ENCODE measurements at places on chromosomes 5 and 9. TPM values are rescaled to one million over a fixed set of nuclear protein-coding genes. Genes with fewer than 3 reads are reported as not detected.

DNA sequence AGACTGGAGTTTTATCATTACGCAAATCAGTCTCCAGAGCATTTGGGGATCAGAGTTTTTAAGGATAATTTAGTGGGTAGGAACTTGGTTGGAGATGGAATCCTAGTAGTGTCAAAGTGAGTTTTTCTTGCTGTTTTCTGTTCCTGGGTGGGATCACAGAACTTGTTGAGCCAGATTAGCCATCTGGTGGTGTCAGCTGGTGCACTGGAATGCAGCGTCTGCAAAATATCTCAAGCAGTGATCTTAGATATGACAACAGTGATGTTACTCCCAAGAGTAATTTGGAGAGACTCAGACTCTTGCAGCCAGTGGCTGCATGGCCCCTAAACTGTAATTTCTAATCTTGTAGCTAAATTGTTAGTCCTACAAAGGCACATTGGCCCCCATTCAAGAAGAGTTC, 1257.8 kb downstream of the MAT2B start:
- no peaks in the 10 kb centered on the region for H3K27me3 ChIP-seq
- no peak overlapping the region for H3K27ac ChIP-seq
- no peak overlapping the region for H3K4me3 ChIP-seq
- H3K36me3 ChIP-seq, result no peaks in the 10 kb centered on the region

The HAPLN1 gene
- total RNA-seq, result not detected

GRCh38 chr5:156584871-156585270, 257.9 kb downstream of the SGCD start:
- no peaks in the 10 kb centered on the region for H3K27me3 ChIP-seq
- H3K4me3 ChIP-seq, result no peak overlapping the region
- H3K36me3 ChIP-seq, result no peaks in the 10 kb centered on the region
- H3K27ac ChIP-seq, result no peak overlapping the region
- DNase-seq, result no peak
- H3K4me1 ChIP-seq, result no peaks in the 10 kb centered on the region

- H3K27me3 ChIP-seq, result no peaks in the 10 kb centered on the region
- H3K4me3 ChIP-seq, result no peak overlapping the region
- peak overlapping the region; percentile 58 for H3K27ac ChIP-seq
- H3K36me3 ChIP-seq, result no peaks in the 10 kb centered on the region
These were observed 9.6 kb upstream of the IL17B start for GRCh38 chr5:149388498-149389190.

GRCh38 chr5:56620903-56621677, 194.3 kb upstream of the MAP3K1 start:
- H3K4me1 ChIP-seq, result peaks cover 4% of the 10 kb centered on the region
- no peak overlapping the region for H3K27ac ChIP-seq
- no peaks in the 10 kb centered on the region for H3K36me3 ChIP-seq
- DNase-seq, result no peak
- no peak overlapping the region for H3K4me3 ChIP-seq

The NR3C1 gene
- total RNA-seq, result 73.4 TPM

The SLC25A46 gene
- total RNA-seq, result 42.3 TPM

DNA sequence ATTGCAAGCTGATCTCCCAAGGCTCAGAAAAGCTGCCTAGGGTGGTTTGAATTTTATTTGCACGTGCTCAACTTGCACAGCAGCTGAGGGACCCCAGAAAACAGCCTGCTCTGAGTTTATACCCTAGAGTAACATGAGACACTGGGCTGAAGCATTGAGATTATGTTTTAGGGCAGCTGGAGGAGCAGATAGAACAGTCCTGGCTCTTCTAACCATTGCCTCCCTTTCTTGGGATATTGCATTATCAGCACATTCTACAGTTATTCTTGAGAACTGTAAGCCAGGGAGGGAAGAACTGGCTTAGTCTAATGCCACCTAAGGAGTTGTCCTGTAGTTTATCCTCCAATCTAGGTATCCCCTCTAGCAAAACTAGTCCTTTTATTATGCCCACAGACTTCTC, 10.3 kb downstream of the SMC2 start:
- no peaks in the 10 kb centered on the region for H3K4me1 ChIP-seq
- no peak overlapping the region for H3K27ac ChIP-seq
- no peak overlapping the region for H3K4me3 ChIP-seq
- DNase-seq, result no peak

DNA sequence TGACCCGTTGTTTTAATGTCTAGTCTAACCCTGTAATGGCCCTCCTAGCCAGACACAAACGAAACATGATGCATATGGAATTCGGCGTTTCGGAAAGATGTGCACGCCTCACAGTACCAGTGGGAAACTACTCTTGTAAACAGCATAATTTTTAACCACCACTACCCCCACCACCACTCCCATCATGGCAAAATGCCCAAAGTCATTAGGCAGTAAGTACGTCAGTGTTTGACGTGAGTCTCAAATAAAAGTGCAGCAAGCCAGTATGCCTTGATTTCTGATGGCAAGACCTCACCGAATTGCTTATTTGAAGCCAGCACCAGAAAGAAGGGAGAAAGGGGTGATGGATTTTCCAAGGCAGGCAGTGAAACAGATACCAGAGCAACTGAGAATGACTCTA, 71.4 kb downstream of the ADRB2 start:
- no peak overlapping the region for H3K27ac ChIP-seq
- no peak for DNase-seq
- H3K4me3 ChIP-seq, result no peak overlapping the region
- H3K27me3 ChIP-seq, result no peaks in the 10 kb centered on the region

The OGN gene
- 0.14 TPM for total RNA-seq

DNA sequence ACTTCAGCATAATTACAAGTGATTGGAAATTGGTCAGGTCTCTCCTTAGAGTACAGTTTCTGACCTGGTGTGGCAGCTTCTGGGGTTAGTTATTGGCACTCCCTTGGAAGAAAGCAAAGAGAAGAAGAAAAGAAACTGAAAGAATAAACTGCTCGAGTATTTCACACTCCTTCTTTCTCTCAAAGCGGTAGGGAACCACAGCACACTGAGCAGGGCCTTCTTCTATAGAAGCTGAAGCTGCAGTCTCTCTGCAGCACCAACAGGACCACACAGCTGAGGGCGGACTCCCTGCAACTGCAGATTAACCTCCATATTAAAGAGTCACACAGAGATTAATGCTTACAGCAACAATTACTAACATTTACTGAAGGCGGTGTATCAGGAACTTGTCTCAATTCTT, 152.0 kb downstream of the TRPM6 start:
- no peaks in the 10 kb centered on the region for H3K36me3 ChIP-seq
- no peak for DNase-seq
- no peaks in the 10 kb centered on the region for H3K27me3 ChIP-seq
- H3K27ac ChIP-seq, result no peak overlapping the region
- H3K4me3 ChIP-seq, result no peak overlapping the region

DNA sequence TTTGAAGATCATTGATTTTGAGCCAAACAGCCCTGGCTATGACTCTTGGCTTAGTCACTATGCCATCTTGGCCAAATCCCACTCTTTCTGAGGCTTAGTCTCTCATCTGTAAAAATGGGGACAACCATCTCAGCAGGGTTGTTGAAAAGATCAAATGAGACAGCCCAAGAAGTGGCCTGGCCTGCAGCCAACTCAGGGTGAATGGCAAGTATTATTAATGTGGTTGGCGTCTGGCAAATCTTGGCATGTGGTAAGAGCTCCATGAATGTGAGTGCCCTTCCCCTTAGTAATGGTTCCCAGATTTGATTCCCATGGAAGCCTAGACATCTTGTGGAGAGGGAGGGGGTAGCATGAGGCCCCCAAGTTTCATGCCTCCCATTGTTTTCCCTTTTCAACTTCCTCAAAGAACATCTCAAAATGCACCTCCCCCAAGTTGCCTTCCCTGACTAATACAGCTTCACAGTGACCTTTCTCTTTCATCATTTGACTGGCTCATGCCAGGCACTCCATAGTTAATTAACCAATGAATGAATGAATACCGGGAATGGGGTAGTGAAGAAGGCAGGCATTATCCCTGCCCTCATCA, 11.8 kb upstream of the TGFBI start:
- no peaks in the 10 kb centered on the region for H3K36me3 ChIP-seq
- H3K27ac ChIP-seq, result no peak overlapping the region
- H3K4me1 ChIP-seq, result peaks cover 35% of the 10 kb centered on the region
- H3K27me3 ChIP-seq, result no peaks in the 10 kb centered on the region
- no peak overlapping the region for H3K4me3 ChIP-seq
- DNase-seq, result no peak

GRCh38 chr9:128049843-128050242, 17.3 kb downstream of the NAIF1 start:
- H3K4me1 ChIP-seq, result peaks cover 2% of the 10 kb centered on the region
- H3K27ac ChIP-seq, result peak overlapping the region; percentile 50
- no peak for DNase-seq
- no peaks in the 10 kb centered on the region for H3K27me3 ChIP-seq
- H3K4me3 ChIP-seq, result no peak overlapping the region

The AGXT2 gene
- total RNA-seq, result not detected

GRCh38 chr5:93735378-93735777, 6.0 kb downstream of the POU5F2 start:
- H3K4me3 ChIP-seq, result no peak overlapping the region
- no peaks in the 10 kb centered on the region for H3K4me1 ChIP-seq
- no peak for DNase-seq

DNA sequence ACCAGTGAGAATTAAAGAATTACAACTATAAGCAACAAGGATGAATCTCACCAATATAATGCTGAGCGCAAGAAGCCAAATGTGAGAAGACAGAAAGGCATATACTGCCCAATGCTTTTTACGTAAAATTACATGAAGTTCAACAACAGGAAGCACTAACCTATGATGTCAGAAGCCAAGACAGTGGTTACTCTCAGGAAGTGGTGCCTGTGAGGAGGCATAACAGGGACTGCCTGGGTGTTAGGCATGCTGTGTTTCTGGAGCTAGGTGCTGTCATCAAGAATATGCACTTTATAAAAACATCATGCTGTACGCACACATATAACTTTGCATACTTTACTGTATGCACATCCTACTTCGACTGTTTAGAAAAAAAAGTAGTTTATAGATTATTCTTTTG, 30.1 kb downstream of the FRMD3 start:
- no peaks in the 10 kb centered on the region for H3K36me3 ChIP-seq
- H3K27me3 ChIP-seq, result no peaks in the 10 kb centered on the region
- peaks cover 5% of the 10 kb centered on the region for H3K4me1 ChIP-seq
- DNase-seq, result no peak

The CATSPER3 gene
- not detected for total RNA-seq

The INSYN2B gene
- 0.85 TPM for total RNA-seq

DNA sequence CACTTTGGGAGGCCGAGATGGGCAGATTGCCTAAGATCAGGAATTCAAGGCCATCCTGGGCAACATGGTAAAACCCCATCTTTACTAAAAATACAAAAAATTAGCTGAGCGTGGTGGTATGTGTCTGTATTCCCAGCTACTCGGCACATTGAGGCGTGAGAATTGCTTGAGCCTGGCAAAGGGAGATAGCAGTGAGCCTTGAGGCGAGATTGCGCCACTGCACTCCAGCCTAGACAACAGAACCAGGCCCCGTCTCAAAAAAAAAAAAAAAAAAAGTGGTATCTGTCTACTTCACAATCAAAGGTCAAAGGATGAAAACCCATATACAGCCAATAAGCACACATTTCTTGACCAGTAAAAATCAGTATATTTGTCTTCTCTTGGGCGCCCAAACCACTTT, 728.5 kb upstream of the ADAMTS16 start:
- no peak overlapping the region for H3K27ac ChIP-seq
- H3K4me3 ChIP-seq, result no peak overlapping the region
- no peak for DNase-seq

The PAM gene
- total RNA-seq, result 117 TPM

DNA sequence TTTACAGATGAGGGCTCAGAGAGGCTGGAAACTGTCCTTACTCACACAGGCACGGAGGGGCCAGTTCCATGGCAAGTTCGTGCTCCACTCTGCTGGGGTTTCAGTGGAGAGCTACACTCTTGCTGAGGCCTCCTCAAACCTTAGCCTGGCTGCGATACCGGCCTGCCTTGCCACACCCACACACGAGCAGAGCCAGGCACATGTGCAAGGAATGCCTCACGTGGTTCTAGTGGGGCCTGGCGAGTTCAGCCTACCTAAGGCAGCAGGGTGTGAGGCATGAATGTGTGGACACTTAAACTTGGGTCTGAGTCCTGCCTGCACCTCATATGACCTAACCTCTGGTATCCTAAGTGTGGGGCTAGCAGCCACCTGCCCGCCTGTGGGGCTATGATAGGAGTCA, 21.5 kb upstream of the PRDM12 start:
- H3K27me3 ChIP-seq, result no peaks in the 10 kb centered on the region
- H3K36me3 ChIP-seq, result peaks cover 10% of the 10 kb centered on the region
- H3K27ac ChIP-seq, result no peak overlapping the region
- H3K4me3 ChIP-seq, result no peak overlapping the region
- DNase-seq, result no peak

DNA sequence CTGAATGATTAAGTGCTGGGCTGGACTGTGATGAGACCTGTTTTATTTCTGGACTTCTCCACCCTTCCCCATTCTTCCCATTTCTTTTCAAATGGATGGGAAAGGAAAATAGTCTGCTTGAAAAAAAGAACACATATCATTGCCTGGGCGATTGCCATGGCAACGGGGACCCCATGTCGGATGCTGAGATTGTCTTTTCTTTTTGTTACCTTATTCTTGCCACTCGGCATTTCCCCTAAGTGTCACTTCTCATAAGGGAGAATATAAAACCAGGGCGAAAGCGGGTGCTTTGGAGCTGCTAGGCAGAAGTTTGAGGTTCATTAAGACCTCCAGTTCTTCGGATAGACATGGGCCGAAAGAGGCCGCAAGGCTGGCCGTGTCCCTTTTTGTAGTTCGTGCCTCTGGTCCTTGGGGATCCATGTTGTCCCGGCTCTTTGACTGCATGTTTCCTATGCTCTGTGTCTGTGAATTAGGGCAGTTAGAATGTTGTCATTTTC, 763 bp downstream of the FGD3 start:
- H3K27ac ChIP-seq, result no peak overlapping the region
- peaks cover 15% of the 10 kb centered on the region for H3K4me1 ChIP-seq
- no peak for DNase-seq
- H3K27me3 ChIP-seq, result peaks cover 10% of the 10 kb centered on the region
- H3K4me3 ChIP-seq, result no peak overlapping the region

DNA sequence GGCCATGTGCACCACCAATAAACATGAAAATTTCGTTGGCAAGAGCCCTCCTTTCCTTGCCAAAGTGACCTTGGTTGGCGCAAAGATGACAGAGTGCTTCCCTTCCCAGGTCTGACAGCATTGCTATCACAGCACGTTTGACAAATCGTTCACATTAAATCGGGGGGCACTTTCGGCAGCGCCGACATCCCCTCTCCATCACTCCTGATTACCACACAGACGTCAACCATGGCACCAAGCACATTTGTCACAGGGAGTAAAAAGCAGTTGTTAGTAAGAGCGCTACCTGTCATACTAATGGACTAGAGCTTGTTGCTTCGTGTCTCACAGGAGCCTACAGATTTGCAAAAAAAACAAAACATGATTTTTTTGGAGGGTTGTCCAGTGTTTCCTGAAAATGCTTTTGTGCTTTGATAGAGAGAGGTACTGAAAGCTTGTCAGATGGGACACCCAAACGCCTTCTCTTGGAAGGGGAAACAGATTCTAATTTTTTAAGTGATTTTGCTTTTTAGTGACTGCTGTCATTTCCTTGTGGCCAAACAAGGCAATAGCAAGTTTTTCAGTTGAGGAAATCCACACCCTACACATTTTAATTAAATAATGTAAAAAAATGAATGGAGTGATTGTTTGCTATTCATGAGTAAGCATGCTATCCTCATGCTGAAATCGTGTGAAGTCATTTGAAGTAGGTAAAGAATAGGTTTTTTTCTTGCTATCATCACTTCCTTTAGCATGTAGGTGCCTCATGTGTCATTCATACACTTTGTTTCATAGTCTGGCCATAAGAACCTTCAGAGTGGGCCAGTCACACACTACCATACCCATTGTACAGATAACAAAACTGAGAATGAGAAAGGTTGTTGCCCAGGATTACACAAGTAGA, 682.8 kb upstream of the WWC1 start:
- no peak overlapping the region for H3K4me3 ChIP-seq
- no peaks in the 10 kb centered on the region for H3K4me1 ChIP-seq
- no peaks in the 10 kb centered on the region for H3K27me3 ChIP-seq
- DNase-seq, result no peak
- no peak overlapping the region for H3K27ac ChIP-seq

The ROPN1L gene
- 7.5 TPM for total RNA-seq
